ENCODE measurements at places on chromosomes 7 and 10. TPM values are rescaled to one million over a fixed set of nuclear protein-coding genes. Genes with fewer than 3 reads are reported as not detected.

- no peaks in the 10 kb centered on the region for H3K36me3 ChIP-seq
- H3K4me3 ChIP-seq, result no peak overlapping the region
- no peaks in the 10 kb centered on the region for H3K27me3 ChIP-seq
- H3K27ac ChIP-seq, result no peak overlapping the region
These were observed 18.9 kb upstream of the TMEM273 start for GRCh38 chr10:49207113-49207512.

DNA sequence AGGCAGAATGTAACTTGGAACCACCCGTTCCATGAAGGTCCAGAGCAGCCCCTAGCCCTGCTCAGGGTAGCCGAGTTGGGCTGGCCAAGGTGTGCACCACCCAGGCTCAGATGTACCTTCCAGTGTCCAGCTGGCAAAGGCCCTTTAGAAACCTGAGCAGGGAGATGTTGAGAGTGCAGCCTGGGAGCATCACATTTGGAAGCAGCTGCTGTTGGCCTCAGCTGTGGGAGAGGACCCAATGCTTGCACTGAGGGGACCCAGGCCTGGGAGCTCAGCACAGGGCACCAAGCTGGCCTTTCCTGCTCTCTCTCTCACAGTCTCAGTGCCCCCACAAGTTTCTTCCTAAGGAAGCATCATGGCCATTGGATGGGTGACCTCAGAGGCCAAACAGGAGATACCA lies 33.5 kb downstream of the ANXA8 start:
- H3K27me3 ChIP-seq, result no peaks in the 10 kb centered on the region
- DNase-seq, result no peak
- no peaks in the 10 kb centered on the region for H3K36me3 ChIP-seq
- no peaks in the 10 kb centered on the region for H3K4me1 ChIP-seq
- H3K27ac ChIP-seq, result no peak overlapping the region

- H3K27ac ChIP-seq, result no peak overlapping the region
- H3K36me3 ChIP-seq, result no peaks in the 10 kb centered on the region
- H3K4me3 ChIP-seq, result no peak overlapping the region
- DNase-seq, result no peak
These were observed 69.5 kb downstream of the HIBADH start for GRCh38 chr7:27593226-27593625.

DNA sequence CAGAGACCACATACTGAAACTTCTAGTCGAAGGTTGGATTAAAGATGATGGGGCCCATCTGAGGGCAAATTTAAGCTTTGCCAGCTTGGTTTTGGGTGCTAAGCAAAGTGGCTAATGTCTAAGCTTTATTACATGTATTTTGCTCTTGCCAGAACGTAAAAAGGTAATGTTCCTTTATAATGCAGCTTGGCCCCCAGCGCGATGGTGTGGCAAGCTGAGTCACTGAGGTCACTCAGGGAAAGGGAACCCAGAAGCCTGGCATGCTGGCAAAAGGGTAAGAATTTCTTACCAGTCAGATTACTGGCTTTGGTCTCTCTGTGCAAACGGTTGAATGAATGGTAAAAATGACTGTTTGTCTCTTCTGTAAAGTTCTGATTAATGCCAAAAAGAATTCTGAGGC lies 158.3 kb upstream of the KCND2 start:
- no peaks in the 10 kb centered on the region for H3K27me3 ChIP-seq
- H3K4me1 ChIP-seq, result no peaks in the 10 kb centered on the region
- no peak for DNase-seq
- H3K27ac ChIP-seq, result no peak overlapping the region
- H3K36me3 ChIP-seq, result peaks cover 25% of the 10 kb centered on the region

- H3K36me3 ChIP-seq, result no peaks in the 10 kb centered on the region
- H3K4me1 ChIP-seq, result peaks cover 18% of the 10 kb centered on the region
- no peak overlapping the region for H3K27ac ChIP-seq
- DNase-seq, result peak; percentile 20
These were observed 50.4 kb upstream of the WNT16 start for GRCh38 chr7:121278120-121279021.

DNA sequence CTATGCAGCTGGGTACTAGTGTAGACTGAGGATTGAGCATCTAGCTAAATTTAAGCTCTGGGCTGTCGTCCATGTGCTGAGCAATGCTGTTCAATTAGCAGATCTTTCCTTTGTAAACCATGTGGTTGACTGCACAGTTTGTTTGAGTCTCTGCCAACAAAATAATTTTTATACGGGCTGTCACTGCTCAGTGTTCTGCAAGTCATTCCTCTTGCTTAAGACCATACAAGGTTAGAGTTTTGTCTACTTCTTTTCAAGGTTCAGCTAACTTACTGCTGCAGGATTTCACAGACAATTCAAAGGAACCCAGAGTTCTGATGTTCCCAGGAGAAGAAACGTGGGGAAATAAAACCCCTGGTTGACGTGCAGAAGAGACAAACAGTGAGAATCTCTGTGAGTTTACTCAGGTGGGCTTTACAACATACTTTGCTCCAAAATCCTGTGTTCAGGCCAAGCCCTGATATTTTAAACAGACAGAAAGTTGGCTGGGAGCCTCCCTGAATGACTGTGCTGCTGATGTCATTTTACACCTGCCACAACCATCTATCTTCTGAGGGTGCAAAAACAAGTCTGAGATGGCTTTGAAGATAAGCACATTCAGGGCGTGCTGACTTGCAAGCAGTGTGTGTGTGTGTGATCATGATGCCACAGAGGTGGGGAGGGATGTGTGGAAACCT lies 177.1 kb upstream of the SVIL start:
- H3K36me3 ChIP-seq, result no peaks in the 10 kb centered on the region
- no peak for DNase-seq
- no peak overlapping the region for H3K4me3 ChIP-seq
- no peaks in the 10 kb centered on the region for H3K4me1 ChIP-seq
- no peaks in the 10 kb centered on the region for H3K27me3 ChIP-seq

TEX36 gene
- not detected for total RNA-seq

- no peak for DNase-seq
- no peaks in the 10 kb centered on the region for H3K27me3 ChIP-seq
- no peak overlapping the region for H3K4me3 ChIP-seq
- H3K27ac ChIP-seq, result no peak overlapping the region
- no peaks in the 10 kb centered on the region for H3K36me3 ChIP-seq
These were observed 59.8 kb upstream of the ANTXRL start for GRCh38 chr10:46226900-46227558.

GRCh38 chr10:92387289-92387940 lies 96.4 kb downstream of the MARCHF5 start:
- no peak overlapping the region for H3K4me3 ChIP-seq
- H3K27ac ChIP-seq, result no peak overlapping the region
- peak; percentile 100 for DNase-seq

CDK1 gene
- total RNA-seq, result 168 TPM

DYDC2 gene
- total RNA-seq, result 8.1 TPM

MALRD1 gene
- 0.42 TPM for total RNA-seq

FAM237B gene
- not detected for total RNA-seq

- no peaks in the 10 kb centered on the region for H3K4me1 ChIP-seq
- no peaks in the 10 kb centered on the region for H3K36me3 ChIP-seq
- H3K4me3 ChIP-seq, result no peak overlapping the region
- DNase-seq, result no peak
These were observed 68.1 kb downstream of the HTR5A start for GRCh38 chr7:155138204-155138603.

PLCE1 gene
- total RNA-seq, result 0.08 TPM

GRCh38 chr7:21030237-21030871 lies 243.7 kb upstream of the SP8 start:
- DNase-seq, result peak; percentile 84
- no peaks in the 10 kb centered on the region for H3K36me3 ChIP-seq
- peak overlapping the region; percentile 14 for H3K4me3 ChIP-seq
- peak overlapping the region; percentile 12 for H3K27ac ChIP-seq

GRCh38 chr7:282621-283020 lies 7.3 kb upstream of the FOXL3 start:
- H3K27me3 ChIP-seq, result peaks cover 10% of the 10 kb centered on the region
- no peaks in the 10 kb centered on the region for H3K4me1 ChIP-seq
- no peaks in the 10 kb centered on the region for H3K36me3 ChIP-seq
- no peak for DNase-seq
- no peak overlapping the region for H3K27ac ChIP-seq

SSC4D gene
- 12.7 TPM for total RNA-seq

DNA sequence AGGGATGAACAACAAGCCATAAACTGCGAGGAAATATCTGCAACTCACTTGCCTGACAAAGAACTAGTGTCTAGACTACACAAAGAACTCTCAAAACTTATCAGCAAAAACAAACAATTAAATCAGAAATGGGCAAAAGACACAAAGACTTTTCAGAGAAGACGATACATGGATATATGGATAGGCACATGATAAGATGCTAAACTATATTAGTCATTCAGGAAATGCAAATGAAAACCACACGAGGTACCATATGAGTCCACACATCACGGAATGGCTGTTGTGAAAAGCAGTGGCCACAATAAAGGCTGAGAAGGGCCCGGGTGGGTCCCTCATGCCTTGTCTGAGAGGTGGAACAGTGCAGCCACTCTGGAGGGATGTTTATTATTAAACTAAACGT lies 267.8 kb downstream of the WDR37 start:
- H3K4me1 ChIP-seq, result no peaks in the 10 kb centered on the region
- H3K4me3 ChIP-seq, result no peak overlapping the region
- no peaks in the 10 kb centered on the region for H3K27me3 ChIP-seq
- no peak for DNase-seq
- no peaks in the 10 kb centered on the region for H3K36me3 ChIP-seq

- no peak overlapping the region for H3K4me3 ChIP-seq
- no peaks in the 10 kb centered on the region for H3K27me3 ChIP-seq
- no peak overlapping the region for H3K27ac ChIP-seq
- DNase-seq, result no peak
These were observed 31.7 kb downstream of the STAM start for GRCh38 chr10:17675638-17676037.

DNA sequence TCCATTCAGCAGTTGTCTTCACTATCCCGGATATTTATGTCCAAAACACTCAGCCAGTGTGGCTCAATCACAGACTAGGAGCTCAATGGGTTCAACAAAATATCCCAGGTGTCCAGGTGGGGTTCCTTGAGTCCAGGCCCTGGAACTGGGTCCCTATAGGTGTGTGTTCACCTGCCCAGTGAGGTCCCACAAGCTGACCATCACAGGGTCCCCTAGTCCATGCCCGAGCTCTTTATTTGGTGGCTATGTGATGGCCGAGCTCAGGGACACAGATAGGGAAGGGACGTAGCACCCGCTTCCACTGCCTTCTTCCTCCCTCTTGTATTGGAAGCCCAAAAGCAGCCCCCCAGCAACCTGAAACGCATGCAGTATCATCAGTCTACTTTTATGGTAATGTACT lies 78.9 kb upstream of the DDC start:
- H3K27ac ChIP-seq, result no peak overlapping the region
- H3K4me1 ChIP-seq, result no peaks in the 10 kb centered on the region

- H3K4me1 ChIP-seq, result peaks cover 12% of the 10 kb centered on the region
- H3K27ac ChIP-seq, result no peak overlapping the region
- DNase-seq, result no peak
- no peak overlapping the region for H3K4me3 ChIP-seq
- H3K27me3 ChIP-seq, result no peaks in the 10 kb centered on the region
These were observed 44.4 kb downstream of the CUBN start for GRCh38 chr10:17085011-17085725.

- DNase-seq, result peak; percentile 95
- no peak overlapping the region for H3K4me3 ChIP-seq
- H3K36me3 ChIP-seq, result no peaks in the 10 kb centered on the region
- no peak overlapping the region for H3K27ac ChIP-seq
- peaks cover 9% of the 10 kb centered on the region for H3K27me3 ChIP-seq
- no peaks in the 10 kb centered on the region for H3K4me1 ChIP-seq
These were observed 11.9 kb downstream of the RGR start for GRCh38 chr10:84256510-84257342.

PON1 gene
- 1.5 TPM for total RNA-seq

- no peaks in the 10 kb centered on the region for H3K4me1 ChIP-seq
- H3K27ac ChIP-seq, result no peak overlapping the region
- H3K4me3 ChIP-seq, result peak overlapping the region; percentile 59
- no peak for DNase-seq
These were observed 9.8 kb upstream of the GRID1 start for GRCh38 chr10:86376403-86376802.

DNA sequence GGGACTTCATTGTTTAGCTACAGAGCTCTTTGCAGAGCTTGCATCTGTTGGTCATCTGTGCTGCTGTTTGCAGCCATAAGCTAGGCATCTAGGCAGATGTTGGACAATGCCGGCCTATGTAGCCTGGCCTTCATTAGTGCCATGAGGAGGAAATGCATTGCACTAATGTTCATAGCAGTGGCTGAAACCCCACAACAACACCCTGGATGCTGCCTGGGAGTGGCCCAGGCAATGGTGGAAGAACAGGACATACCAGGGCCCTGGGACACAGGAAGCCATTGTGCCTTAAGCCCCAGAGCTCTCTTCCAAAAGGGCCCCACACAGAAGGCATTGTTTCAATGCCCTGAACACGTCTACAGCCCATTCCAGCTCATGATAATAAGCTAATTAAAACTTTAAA lies 131.5 kb upstream of the LYZL1 start:
- H3K4me3 ChIP-seq, result no peak overlapping the region
- no peaks in the 10 kb centered on the region for H3K36me3 ChIP-seq
- DNase-seq, result no peak

PLPP4 gene
- total RNA-seq, result 0.31 TPM

GRCh38 chr7:151440799-151441445 lies 981 bp upstream of the CRYGN start:
- DNase-seq, result no peak
- no peak overlapping the region for H3K27ac ChIP-seq
- peak overlapping the region; percentile 73 for H3K4me3 ChIP-seq
- peaks cover 10% of the 10 kb centered on the region for H3K27me3 ChIP-seq
- no peaks in the 10 kb centered on the region for H3K36me3 ChIP-seq
- peaks cover 25% of the 10 kb centered on the region for H3K4me1 ChIP-seq

DNA sequence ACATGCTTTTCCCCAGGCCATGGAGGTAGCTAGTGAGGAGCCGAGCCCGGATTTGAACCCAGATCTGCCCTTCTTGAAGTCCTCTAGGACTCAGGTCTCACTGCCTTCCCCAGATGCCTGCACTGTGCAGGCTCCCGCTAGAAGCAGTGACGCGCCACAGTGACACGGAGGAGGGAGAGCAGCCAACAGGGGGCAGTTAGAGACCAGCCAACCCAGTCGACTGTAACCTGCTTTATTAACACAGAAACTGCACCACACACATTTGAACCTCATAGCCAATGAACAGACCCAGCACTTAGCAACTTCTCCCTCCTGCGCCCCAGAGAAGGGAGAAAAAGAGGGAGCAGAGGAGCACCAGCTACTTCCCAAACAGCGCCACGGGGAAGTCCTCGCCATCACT lies 27.4 kb downstream of the PILRA start:
- no peaks in the 10 kb centered on the region for H3K36me3 ChIP-seq
- H3K27ac ChIP-seq, result no peak overlapping the region
- H3K4me1 ChIP-seq, result peaks cover 10% of the 10 kb centered on the region
- H3K27me3 ChIP-seq, result 0 out of 2 replicates have a peak, but pooled peaks cover 8% of the 10 kb centered on the region
- DNase-seq, result peak; percentile 72

HOXA6 gene
- not detected for total RNA-seq

GRCh38 chr10:49207936-49208487 lies 19.8 kb upstream of the TMEM273 start:
- H3K4me1 ChIP-seq, result no peaks in the 10 kb centered on the region
- H3K4me3 ChIP-seq, result no peak overlapping the region
- H3K27me3 ChIP-seq, result no peaks in the 10 kb centered on the region
- no peak for DNase-seq
- H3K27ac ChIP-seq, result no peak overlapping the region
